Endothelial cell (in vitro differentiated cells): ENCODE measurements at places on chromosomes 1 and 21.

DNA sequence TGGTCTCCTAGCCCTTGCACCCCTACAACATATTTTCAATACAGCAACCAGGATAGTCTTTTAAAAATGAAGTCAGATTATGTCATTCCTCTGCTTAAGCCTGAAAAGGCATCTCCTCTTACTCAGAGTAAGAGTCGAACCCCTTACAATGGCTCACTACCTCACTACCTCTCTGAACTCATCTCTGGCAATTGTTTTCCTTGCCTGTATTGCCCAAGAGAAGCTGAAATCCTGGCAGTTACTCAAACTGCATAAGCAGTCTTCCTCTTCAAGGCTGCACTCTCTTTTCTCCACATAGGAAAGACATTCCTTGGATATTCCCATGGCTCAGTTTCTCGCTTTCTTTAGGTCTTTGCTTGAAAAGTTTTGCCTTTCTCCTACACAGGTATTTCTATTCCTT lies 22.7 kb downstream of the CLDN8 start:
- no peak for DNase-seq

GRCh38 chr1:213366141-213366831 lies 315.2 kb downstream of the RPS6KC1 start:
- no peak for DNase-seq

DNA sequence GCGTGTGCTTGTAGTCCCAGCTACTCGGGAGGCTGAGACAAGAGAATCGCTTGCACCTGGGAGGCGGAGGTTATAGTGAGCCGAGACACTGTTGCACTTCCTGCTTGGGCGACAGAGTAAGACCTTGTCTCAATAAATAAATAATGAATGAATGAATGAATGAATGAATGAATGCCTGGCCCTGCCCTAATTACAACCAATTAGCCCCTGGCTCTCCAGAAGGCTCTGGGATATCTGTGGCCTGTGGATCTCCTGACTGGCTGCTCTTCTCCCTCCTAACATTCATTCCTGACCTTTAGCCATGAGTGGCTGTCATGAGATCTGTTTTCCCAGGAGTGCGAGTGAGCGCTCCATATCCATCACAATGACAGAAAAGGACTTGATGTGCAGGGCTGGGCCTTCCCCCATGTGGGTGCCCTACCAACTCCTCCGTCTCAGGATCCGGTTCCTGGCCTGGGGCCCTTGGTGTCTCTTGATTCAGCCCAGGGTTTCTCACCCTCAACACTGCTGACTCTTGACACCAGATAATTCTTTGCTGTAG lies 243.6 kb upstream of the TMEM51 start:
- DNase-seq, result no peak

DNA sequence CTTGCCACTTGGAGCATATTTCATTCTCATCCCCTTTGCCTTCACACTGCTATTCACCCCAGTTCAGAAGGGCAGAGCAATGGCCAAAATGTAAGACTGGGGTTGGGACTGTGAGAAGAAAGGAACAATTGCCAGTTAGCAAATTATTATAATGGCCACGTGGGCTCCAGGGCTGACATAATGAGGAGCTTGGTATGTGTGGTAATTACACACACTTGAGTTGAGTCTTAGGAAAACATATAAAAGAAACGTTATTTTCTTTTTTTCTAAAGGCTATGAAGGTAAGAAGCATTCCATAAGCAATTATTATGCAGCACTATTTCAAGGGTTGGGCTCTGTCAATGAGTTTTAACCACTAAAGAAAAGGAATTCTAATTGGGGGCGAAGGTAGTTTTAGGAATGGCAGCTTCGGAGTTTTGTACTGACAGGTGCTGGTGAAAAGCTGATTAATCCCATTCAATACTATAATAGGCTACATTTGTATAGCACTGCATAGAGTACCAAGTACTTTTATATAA lies 32.5 kb upstream of the BCL10 start:
- no peak for DNase-seq

- DNase-seq, result no peak
Measured at GRCh38 chr1:111366256-111366655, 61.3 kb downstream of the OVGP1 start.

- no peak for DNase-seq
Measured at GRCh38 chr1:25771221-25772114, 28.5 kb upstream of the SELENON start.

DNA sequence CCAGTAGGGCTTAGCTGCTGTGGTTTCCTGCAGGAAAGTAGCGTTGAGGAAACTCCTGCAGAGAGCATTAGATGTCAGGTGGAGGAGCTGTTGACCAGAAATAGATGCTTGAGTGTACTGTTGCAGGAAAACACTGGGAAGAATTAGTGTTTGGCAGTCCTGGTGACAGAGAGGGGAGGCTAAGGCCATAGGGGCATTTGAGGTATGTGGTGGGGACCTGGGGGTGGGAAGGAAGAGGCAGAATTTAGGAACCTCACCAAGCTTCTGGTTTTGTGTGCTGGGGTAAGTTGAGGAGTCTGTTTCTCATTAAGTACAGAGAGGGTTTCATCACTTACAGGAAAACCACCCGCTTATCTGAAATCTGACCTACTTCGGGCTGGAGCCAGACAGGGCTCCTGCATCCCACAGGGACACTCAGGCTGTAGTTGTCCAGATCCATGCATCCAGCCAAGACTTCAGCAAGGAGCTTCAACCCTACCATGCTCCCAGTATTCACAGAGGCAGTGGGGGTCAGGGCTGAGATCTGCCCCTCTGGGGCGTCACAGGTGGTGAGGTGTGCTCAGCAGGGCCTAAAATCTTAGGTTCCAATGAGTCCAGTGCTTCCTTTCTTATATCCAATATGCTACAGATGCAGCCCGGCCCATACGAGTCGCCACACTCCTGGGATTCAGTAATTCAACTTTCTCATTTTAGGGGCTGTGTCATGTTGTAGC lies 15.1 kb downstream of the SH2D2A start:
- no peak for DNase-seq

GRCh38 chr1:93877529-93877928 lies 1.5 kb downstream of the DNTTIP2 start:
- no peak for DNase-seq

- no peak for DNase-seq
Measured at GRCh38 chr1:212643877-212644276, 35.3 kb downstream of the ATF3 start.

DNA sequence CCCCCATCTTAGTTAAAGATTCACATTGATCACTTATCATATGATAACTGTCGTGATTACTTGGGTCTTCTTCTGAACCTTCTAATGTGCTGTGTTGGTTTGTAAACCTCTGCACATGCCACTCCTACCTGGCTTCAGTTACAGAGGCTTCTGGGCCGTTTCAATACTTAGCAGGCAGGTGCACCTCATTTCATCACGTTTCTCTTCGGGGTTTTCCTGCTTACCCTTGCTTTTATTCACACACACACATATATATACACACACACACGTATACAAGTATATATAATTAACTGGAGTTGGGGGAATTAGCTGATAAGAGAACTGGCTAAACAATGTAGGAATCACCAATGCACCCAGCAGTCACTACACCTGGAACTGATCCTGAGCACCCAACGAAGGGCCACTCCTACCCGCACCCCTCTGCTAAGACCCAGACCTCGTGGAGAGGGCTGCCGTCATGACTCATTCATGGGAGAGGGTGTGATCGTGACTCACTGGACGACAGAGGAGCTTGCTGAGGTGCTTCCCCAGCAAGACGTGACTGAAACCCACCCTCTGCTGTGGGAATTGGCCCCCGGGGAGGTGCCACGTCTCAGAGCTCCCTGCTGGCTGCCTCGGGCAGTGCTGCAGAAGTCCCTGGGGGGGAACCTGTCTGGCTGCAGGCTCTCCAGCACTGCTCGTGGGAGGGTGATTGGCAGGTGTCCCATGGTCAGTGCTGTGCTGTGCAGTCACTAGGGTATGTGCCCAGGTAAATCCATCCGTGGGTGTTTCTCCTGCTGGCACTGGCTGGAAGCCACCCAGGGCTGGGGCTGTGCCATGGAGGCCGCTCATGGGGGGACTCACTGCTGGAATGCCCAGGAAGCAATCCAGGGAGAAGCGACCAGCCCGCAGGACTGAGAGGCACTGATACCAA lies 166.6 kb downstream of the DYRK1A start:
- DNase-seq, result no peak

DNA sequence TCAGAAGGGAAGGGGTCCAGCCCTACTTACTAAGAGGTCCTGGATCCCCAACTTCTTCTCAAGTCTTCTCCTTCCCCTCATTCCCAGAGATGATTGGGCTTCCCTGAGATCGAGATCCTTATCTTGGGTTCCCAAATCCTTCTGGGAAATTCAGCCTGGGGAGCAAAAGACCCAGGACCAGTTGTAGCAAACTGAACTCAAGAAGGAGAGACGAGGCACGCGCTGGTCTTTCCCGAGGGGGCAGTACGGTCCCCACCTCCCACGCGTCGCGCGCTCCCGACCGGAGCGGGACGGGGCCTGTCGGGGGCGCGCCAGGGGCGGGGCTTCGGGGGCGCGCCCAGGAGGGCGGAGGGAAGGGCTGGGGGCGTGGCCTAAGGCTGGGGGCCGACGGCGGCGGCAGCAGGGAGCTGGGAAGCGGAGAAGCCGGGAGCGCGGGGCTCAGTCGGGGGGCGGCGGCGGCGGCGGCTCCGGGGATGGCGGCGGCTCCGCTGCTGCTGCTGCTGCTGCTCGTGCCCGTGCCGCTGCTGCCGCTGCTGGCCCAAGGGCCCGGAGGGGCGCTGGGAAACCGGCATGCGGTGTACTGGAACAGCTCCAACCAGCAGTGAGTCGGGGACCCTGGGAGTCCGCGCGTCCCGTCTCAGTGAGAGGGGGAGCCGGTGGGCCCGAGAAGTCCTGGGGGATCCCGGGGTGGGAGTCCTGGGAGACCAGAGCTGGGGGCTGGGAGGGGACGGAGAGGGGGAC lies at the start of gene EFNA3:
TSS of gene EFNA3 (plus strand) at position 369 of the 741 bp plus-strand sequence. CDS start at position 474, 105 bp downstream.
- peak; percentile 66 for DNase-seq

DNA sequence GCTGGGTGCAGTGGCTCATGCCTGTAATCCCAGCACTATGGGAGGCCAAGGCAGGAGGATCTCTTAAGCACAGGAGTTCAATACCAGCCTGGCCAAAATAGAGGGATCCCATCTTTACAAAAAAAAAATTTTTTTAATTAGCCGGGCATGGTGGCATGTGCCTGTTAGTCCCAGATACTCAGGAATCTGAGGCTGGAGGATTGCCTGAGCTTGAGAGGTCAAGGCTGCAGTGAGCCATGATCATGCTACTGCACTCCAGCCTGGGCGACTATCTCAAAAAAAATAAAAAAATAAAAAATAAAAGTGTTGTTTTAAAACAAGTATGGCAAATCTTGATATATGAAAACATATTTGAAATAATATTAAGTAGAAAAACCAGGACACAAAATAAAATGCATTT lies 44.4 kb upstream of the CACHD1 start:
- DNase-seq, result no peak

DNA sequence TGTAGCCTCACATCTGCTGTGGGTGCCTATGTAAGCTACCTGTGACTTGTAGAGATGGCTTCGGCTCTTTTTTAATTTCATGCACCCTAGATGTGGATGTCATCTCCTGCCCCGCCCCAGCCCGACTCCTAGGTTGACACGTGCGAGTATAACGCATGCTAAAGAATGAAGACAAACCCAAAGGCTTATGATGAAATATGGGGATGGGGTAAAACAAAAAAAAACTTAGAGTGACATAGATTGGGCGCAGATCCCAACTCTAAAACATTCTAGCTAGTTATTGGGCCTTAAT lies 613 bp upstream of the ERO1B start:
- no peak for DNase-seq

- DNase-seq, result no peak
Measured at GRCh38 chr1:160781914-160782689, 13.9 kb upstream of the LY9 start.

- DNase-seq, result no peak
Measured at GRCh38 chr1:31127266-31127665, 61.7 kb upstream of the PUM1 start.

- no peak for DNase-seq
Measured at GRCh38 chr1:214537219-214537618, 14.2 kb downstream of the PTPN14 start.

- no peak for DNase-seq
Measured at GRCh38 chr1:47797575-47797974, 199.6 kb downstream of the TRABD2B start.

GRCh38 chr1:166956057-166956850 lies 19.1 kb downstream of the ILDR2 start:
- DNase-seq, result no peak

DNA sequence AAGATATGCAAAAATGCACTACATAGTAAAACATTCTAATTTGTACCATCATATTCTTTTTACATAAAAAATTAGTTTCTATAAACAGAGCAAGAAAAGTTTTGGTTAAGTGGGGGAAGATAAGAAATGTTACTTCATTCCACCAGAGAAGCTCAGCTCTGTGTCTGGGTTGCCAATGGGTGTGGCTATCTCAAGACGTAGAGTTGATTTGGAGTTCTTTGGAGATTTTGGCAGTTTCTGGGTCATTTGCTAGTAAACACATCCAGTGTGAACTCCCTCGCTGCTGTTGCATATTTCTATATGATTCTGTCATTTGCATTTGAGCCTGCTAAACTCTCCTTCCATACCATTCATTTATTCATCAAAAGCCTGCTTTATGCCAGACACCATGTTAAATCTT lies 7.2 kb downstream of the RGL1 start:
- no peak for DNase-seq

- DNase-seq, result no peak
Measured at GRCh38 chr1:191910245-191910644, 248.0 kb upstream of the RGS18 start.

DNA sequence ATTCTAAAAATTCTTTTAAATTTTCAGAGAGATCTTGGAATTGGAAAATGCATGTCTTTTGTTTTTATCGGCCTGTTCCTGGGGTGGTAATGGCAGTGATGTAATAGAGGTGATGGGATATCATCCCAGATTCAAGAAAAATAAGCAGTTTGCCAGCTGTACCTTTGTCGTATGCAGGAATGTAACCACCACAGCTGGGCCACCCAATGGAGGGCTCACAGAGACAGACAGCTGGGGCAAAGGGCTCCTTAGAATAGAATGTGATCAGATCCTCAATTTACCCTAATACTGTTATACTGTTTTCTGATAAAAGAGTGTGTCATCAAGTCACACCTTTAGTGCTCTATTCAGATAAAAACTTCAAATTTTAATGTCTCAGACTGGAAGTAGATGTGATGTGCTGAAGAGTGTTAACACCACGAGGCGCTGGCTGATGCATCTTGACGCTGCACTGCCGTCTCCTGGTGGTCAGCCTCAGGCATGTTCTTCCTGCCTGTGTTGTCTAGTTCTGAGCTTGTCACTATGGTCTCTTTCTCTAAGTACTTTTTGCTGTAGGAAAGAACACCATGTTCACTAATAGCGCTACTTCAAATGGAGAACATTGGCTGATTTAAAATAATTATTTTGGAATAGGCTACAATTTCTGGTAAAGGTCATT lies 78.8 kb downstream of the C1orf21 start:
- no peak for DNase-seq

- DNase-seq, result no peak
Measured at GRCh38 chr21:44378646-44379514, 25.5 kb downstream of the TRPM2 start.

- no peak for DNase-seq
Measured at GRCh38 chr21:36732761-36733160, 33.8 kb downstream of the SIM2 start.

- no peak for DNase-seq
Measured at GRCh38 chr1:177505905-177506590, 335.3 kb downstream of the BRINP2 start.

GRCh38 chr1:46301406-46301807 lies 2.0 kb downstream of the LRRC41 start:
- peak; percentile 11 for DNase-seq

- DNase-seq, result no peak
Measured at GRCh38 chr1:69120817-69121216, 446.9 kb upstream of the LRRC7 start.
